ENCODE measurements at places on chromosomes 6 and 20.

- DNase-seq, result peak; percentile 4
These were observed 12.0 kb upstream of the MRPS10 start for GRCh38 chr6:42229506-42230119.

DNA sequence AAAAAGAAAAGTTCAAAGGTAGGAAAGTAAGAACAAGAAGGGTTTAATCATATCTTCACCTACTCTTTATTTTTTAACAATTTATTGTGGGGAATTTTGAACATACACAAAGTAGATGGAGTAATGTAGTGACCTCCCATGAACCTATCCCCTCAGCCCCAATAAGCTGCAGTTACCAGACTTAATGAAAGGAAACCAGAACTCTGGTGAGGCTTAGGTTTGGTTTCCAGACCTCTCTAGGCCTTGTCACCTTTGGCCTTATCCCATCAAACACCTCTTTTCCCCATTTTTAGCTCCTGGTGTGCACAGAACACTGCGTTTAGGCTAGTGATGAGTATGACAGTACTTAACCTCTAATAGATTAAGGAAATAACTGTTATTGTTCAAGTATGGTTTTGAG lies 42.0 kb downstream of the CBFA2T2 start:
- no peak for DNase-seq

DNA sequence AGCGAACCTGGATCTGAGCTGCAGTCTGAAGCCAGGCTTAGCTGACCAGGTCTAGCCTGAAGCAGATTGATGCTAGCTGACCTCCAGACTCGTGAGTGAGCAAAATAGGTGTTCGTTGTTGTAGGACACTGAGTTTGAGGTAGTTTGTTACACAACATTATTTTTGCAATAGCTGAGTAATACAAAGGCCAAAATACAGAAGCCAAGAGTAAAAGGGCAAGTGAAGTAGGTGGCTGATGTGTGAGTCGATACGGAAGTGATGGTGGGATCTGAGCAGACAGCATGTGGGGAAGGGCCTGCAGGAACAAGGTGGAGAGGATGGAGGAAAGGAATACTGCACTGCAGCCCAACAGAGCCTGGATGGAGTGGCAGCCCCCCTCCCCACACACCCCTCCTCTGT lies 8.5 kb upstream of the SPATS1 start:
- DNase-seq, result no peak

- DNase-seq, result no peak
These were observed 35.1 kb upstream of the TSPYL1 start for GRCh38 chr6:116314878-116315277.

GRCh38 chr20:43837856-43838702 lies 76.6 kb upstream of the TOX2 start:
- no peak for DNase-seq

DNA sequence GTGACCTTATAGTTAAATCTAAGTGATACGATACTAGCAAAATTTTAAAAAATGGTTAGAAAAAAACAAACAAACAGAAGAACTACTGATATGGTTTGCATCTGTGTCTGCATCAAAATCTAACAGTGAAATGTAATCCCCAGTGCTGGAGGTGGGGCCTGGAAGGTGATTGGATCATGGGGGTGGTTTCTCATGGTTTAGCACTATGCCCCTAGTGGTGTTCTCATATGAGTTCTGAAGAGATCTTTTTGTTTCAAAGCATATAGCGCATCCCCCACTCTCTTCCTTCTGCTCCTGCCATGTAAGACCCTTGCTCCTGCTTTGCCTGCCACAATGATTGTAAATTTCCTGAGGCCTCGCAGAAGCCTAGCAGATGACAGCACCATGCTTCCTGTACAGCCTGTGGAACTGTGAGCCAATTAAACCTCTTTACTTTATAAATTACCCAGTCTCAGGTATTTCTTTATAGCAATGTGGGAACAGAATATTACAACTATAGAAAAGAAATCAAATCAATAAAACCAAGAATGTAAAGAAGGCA lies 5.4 kb downstream of the FBXL4 start:
- no peak for DNase-seq

DNA sequence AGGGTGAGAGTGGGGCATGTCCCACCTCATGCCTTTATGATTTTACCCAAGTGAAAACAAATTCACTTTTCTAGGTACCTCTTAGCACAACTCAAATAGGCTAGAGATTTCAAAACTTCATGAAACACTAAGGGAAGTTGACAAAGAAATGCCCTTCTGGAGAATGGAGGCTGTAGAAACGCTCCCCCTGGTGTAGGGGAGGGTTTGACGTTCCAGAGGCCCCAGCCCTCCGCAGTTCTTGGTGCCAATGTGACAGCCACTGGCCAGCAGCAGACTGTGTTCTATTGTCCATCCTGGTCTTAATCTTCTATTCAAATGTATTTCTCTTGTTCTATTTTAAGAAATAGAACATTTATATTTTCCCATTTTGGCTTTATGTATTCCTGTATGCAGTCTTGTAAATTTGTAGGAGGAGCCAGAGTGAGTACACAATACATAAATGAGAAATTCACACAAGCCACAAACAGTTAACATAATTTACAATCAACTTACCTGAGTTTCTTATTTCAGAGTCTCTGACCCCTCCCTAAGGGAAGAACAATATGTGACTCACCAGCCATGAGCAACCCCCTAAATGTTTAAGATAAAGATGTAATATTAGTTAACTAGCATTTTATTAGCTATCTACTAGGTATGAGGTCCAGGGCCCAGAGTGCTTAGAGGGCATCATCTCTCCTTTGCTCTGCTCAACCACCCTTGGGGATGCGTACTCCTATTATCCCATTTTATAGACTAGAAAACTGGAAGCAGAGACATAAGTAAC lies 8.8 kb upstream of the MUC21 start:
- no peak for DNase-seq

DNA sequence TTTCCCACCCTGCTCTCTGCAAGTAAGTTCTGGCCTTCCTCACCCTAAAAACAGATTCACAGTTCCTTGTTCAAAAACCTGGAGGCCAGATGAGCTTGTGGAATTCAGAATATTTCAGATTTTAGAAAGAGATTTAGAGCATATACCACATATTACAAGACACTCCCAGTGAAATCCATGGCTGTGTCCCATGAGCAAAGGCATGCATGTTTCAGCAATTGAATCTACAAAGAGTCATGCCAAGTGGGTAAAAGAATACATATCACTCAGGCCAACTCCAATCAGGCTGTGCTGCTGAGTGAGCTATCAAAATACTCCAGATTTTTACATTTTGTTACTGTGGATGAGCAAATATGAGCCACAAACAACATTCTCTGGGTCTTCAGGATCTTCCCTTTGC lies 10.2 kb upstream of the NEDD9 start:
- DNase-seq, result no peak

GRCh38 chr6:13872681-13873080 lies 52.1 kb upstream of the RNF182 start:
- no peak for DNase-seq

GRCh38 chr6:5422321-5422915 lies 161.1 kb downstream of the FARS2 start:
- no peak for DNase-seq

DNA sequence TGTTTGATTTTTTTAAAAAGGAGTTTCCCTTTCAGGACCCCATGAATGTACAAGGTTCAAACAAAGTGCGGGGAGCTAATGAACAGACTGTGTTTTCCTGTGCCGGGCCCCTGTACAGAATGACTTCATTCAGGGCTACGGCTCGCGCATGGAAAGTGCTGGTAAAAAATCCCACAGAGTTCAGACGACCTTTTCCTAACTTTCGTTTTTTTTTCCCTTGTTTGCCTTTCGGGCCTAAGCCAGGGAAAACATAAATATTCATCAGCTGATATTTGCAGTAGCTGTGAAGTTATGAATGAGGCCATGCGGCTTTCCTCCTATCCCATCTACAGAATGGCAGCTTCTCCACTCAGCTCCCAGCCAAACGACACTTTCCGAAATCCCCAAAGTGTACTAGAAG lies 74.0 kb downstream of the HAO1 start:
- no peak for DNase-seq

DNA sequence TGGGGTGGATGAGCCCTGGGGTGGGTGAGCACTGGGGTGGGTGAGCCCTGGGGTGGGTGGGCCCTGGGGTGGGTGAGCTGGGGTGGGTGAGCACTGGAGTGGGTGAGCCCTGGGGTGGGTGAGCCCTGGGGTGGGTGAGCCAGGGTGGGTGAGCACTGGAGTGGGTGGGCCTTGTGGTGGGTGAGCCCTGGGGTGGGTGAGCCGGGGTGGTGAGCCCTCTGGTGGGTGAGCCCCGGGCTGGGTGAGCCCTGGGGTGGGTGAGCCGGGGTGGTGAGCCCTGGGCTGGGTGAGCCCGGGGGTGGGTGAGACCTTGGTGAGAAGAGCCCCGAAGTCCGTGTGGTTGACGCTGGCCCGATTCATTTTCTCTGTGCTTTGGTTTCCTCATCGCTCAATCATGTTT lies 18.6 kb downstream of the SMOC2 start:
- DNase-seq, result no peak

GRCh38 chr6:108052706-108053105 lies 21.8 kb downstream of the OSTM1 start:
- no peak for DNase-seq

- no peak for DNase-seq
These were observed 384.7 kb downstream of the C6orf118 start for GRCh38 chr6:164924674-164925073.

DNA sequence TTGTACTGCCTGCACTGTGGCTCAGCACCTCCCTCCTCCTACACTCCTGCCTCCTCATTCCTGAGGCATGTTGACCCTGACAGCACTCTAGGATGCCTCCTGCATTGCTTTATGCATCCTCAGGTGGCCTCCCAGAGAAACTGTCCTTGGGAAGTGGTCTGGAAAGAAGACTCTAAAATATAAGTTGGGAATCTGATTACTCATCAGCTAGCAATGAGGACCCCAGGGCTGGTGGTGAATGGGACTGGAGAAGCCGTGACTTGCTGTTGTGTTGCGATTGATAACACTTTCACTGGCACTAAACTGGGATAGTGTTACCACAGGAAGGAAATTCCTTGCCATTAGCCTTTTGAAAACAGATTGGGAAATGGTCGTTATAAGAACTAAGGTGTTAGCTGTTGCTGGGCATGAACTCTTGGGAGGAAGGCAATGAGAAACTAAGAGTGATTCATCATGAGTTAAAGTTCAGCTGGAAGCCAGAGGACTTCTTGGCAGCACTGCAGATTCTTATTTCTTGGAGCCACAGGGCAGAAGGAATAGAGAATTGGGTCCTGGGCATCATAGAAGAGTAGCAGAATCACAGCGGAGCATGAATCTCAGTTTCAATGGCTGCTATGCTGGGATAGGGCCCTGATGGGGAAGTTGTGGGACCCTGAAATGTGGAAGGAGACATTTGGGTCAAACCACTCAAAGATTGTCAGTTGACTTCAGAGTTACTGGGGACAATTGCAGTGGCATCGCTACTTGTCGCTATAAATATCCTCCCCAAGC lies 10.1 kb upstream of the SIRPD start:
- DNase-seq, result no peak

- no peak for DNase-seq
These were observed 21.0 kb downstream of the C6orf89 start for GRCh38 chr6:36906539-36907325.

GRCh38 chr6:41064841-41065240 lies 7.3 kb downstream of the OARD1 start:
- no peak for DNase-seq

DNA sequence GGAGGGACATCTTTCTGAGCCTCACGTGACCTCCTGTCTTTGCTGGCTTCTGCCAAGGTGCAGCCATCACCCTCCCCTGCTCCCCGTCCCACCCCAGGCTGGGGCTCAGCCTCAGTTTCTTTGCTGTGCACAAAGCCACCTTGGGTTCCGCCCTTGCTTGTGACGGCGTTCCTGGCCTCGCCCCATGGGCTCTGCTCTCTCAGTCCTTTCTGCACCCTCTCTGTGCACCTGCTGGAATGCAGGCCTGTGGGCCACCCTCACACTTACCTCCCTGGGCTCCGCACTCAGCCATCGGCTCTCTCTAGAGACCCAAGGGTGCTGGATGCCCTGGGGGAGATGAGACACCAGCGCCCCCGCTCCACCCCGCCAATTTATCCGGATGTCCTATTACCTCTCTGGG lies 28.3 kb downstream of the BANF2 start:
- no peak for DNase-seq

DNA sequence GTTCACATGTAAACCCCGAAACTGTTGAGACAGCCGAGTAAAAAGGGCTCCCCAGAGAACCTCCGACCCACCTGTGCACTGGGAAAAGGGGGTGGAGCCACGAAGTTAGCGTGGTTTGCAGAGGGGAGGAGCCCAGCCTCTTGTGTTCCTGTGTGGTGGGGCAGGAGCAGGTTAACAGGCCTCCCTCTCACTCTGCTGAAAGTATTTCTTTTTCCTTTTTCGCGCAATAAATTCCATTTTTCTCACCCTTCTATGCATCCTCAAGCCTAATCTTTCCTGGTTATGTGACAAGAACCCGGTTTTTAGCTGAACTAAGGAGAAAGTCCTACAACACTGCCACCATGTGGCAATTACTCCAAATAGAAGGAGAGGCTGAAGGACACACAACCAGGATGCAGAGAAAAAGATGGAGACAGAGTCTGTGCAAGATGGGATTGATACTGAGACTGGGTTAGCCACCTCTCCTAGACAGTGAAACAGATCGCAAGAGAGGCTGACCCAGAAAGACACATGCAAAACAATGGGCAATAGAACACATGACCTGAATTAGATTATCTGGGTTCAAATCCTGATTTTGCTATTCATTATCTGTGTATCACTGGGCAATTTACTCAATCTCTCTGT lies 168.7 kb upstream of the PRSS16 start:
- peak; percentile 57 for DNase-seq

- no peak for DNase-seq
These were observed 1.1 kb downstream of the ID1 start for GRCh38 chr20:31605902-31606803.

GRCh38 chr6:25882051-25882496 lies 8.0 kb upstream of the SLC17A3 start:
- peak; percentile 60 for DNase-seq

- DNase-seq, result no peak
These were observed 41.6 kb downstream of the PRND start for GRCh38 chr20:4763261-4763660.

GRCh38 chr6:49666930-49667757 lies 30.5 kb upstream of the RHAG start:
- DNase-seq, result no peak

GRCh38 chr20:49412953-49413352 lies 69.5 kb downstream of the KCNB1 start:
- no peak for DNase-seq

- DNase-seq, result no peak
These were observed 67.8 kb downstream of the SYTL3 start for GRCh38 chr6:158717341-158718330.

GRCh38 chr6:163583558-163583957 lies 169.0 kb downstream of the QKI start:
- no peak for DNase-seq

- DNase-seq, result no peak
These were observed 18.2 kb upstream of the HDGFL1 start for GRCh38 chr6:22550971-22551670.

GRCh38 chr6:84089552-84089951 lies 56.0 kb downstream of the MRAP2 start:
- DNase-seq, result no peak

GRCh38 chr6:27809939-27810767 lies 102.0 kb downstream of the OR2B2 start:
- peak; percentile 81 for DNase-seq

- no peak for DNase-seq
These were observed 140.7 kb downstream of the TAF4 start for GRCh38 chr20:61924858-61925554.

Measured in activated T-cell treated with anti-CD3 and anti-CD28 coated beads, Interleukin-2, amount 50 U/mL, for 48 hours (primary cell).